ENCODE measurements at places on chromosomes 5 and 9.

- no peak for DNase-seq
These were observed 2.0 kb upstream of the NINJ1 start for GRCh38 chr9:93136011-93136440.

DNA sequence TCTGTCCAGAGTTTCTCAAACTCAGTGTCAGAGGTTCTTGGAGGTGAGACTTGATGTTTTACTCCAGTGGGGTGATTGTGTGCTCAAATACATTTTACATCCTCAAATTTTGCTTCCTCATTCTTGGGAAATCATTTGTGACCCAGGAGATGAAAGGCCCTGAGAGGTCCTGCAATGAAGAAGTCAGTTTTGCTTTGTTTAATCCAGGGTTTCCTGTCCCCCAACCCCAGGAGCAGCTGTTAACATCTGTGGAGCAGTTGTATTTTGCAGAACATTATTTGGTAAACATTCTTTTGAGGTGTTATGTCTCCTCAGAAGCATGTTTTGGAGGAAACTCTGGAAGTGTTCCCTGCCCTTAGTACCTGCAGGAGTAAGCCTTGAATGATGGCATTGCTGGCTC lies 59.8 kb downstream of the DAB2IP start:
- no peak for DNase-seq

DNA sequence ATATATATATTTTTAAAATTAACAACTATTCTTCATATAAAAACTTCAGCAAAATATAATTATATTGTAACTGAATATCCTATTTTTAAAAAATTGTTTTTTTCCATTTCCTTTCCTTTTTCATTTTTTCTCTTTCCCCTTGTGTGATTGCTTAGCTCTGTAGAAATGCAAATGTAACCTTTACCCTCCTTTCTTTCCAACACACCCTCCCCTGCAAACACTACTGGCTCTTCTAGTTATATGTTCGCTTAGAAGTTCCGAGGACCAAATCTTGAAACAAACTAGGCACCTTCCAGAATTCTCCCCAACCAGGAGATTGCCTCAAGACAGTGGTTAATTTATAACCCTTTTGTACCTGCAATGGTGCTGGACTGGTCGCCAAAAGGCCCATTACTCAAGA lies 1980.0 kb upstream of the CDH6 start:
- DNase-seq, result no peak

GRCh38 chr5:87756951-87757350 lies 344.2 kb upstream of the CCNH start:
- DNase-seq, result no peak

DNA sequence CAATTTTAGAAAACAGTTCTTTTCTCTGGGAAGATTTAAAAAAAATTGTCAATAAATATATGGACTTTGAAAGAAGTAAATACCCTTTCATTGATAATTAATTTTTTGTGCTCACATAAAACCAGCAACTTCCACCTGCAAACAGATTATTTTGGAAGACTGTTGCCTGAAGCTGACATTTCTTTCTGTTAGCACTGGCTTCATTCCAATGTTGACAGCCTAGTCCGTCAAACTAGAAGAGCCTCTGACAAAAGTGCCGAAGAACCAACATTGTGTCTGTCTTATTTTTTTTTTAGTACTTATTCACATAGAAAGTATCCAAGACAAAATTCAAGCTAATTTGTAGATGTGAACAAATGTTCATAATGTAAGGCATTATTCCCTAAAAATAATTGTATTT lies 108.6 kb upstream of the TMEM161B start:
- no peak for DNase-seq

- no peak for DNase-seq
These were observed 128.8 kb downstream of the NR2F1-AS1 start for GRCh38 chr5:93452255-93452654.

GRCh38 chr5:147733075-147733474 lies 49.5 kb downstream of the JAKMIP2 start:
- no peak for DNase-seq

DNA sequence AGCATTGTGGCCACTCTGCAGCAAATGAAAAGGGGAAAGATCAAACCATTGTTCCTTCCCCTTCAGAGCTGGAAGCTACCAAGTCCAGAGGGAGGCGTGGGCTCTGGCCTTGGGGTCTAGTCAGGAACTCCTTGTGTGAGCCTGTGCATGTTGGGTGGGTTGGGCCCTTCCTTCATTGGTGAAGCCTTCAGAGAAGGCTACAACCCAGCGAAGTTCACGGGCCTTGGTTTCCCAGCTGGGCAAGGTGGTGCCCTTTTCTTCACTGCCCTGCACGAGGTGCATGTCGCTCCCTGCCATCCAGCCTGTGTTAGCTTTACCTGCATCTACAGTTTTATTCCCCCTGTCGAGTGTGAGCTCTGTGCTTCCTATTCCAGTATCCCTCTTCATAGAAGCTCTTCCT lies 84.7 kb downstream of the ZNF618 start:
- no peak for DNase-seq

DNA sequence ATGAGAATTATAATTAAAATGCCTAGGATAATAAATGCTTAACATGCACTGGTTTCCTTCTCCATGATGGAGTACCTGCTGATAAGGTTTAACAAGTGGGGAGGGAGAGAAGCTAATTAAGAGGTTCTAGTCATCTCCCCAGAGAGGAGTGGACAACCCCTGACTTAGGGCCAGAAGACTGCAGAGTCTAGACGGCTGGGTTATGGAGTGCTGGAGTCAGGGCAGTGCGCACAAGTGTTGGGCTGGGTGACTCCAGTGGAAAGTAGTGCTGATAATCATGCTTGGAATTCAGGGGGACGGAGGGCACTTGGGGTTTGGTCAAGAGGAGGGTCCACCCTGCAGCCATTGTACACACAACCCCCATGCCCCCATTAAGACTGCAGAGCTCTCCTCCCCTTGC lies 32.8 kb upstream of the TGFBI start:
- DNase-seq, result no peak

DNA sequence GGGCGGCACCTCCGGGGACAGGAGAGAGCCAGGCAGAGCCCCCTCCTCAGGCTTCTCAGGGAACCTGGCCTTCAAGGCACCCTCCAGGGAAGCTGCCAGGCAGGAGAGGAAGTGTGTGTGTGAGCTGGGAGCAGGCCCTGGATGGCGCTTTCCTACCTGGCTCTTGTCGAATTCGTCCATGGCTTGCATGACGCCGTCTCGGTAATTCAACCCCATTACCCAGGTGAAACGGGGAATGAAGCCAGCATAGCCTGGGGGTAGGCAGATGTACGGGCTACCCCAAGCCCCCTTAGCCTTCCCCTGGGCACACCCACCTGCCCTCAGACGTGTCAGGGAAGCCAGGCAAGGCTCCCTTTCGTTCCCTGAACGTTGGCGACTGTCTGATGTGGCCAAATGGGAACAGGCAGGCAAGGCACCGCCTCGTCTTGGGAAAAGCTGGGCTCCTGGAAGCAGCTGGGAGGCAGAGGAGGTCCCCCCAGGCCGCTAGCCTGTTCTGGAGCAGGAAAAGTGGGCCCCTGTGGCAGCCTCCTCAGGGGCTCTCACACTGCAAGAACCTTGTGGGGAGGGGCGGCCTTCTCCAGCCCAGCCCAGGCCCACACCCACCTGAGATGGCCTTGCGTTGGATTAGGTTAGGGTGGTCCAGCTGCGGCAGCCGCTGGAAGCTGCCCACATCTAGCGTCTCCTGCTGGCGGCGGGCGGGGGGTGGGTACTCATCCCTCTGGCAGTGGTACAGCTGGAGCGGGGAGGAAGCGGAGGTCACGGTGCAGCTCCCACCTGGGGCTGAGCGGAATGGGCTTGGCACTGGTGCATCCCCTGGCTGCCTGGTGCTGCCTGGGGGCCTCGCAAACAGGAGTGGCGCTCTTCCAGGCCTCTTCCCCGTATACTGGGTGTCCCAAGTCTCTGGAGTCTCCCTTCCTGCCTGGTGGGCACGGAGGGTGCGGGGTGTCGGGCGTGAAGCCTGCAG lies 3.7 kb downstream of the TUBB4B start:
- no peak for DNase-seq

GRCh38 chr5:62741761-62742160 lies 163.1 kb downstream of the LRRC70 start:
- no peak for DNase-seq

- no peak for DNase-seq
These were observed 8.1 kb downstream of the IDNK start for GRCh38 chr9:83630938-83631457.

GRCh38 chr5:16573401-16573800 lies 43.4 kb downstream of the RETREG1 start:
- DNase-seq, result no peak

GRCh38 chr9:2125906-2126305 lies 110.8 kb downstream of the SMARCA2 start:
- DNase-seq, result no peak

DNA sequence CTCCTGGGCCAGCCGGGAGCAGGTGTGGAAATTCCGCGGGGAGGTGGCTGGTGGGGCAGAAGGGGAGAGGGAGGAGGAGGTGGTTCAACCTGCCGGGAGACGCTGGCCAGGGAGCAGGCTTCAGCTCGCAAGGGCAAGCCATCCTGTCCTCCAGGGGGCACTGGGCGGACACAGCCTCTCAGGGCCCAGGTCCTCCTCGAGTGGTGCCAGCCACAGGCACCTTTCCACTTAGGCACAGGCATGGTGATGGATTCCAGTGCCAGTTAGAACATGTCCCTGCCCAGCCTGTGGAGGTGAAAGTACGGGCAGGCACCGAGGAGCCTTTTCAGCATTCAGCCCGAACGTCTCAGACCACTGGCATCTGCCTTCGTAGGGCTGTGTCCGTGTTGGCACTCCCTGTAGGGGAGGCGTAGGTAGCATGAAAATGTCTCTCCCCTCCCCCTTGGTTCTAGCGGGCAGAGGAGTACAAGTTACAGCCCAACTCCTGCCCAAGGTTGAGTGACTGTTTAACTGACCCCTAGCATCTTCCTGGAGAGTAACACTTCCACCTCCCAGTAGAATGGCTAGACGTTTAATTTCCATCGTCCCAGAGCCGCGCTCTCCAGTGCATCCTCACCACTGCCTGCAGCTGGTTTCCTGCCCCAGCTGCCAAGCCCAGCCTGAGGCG lies 48.9 kb downstream of the DAB2IP start:
- DNase-seq, result no peak

GRCh38 chr5:149656576-149657182 lies 73.4 kb upstream of the PPARGC1B start:
- peak; percentile 50 for DNase-seq

DNA sequence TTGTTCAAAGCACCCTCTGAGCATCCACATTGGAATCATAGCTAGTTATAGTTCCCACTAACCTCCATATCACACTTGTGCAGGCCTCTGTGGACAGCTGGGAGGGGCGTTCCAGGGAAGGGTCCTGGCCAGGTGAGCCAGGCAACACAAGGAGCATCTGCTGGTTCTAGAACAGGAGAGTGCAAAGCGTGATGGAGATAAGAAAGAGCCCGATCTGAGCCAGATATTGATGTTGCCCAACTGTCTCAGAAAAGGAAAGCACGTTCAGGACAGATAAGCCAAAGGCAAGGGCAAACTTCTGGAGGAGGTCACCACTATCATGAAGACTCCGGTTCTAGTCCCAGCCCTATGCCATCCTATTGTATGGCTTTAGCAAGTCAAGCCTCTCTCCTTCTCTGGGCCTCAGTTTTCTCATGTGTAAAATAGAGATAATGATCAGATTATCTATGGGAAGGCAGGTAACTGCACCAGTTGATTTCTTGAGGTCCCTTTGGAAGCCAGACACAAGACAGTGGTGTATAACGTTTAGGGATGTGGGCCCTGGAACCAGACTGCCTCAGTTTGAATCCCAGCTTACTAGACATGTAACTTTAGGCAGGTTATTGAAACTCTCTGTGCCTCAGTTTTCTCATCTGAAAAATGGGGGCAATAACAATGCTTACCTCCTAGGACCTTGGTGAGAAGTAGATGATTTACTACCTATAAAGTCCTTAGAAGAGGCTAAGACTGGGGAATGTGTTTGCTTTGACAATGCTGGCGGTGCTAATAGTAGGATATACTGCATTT lies 19.8 kb downstream of the GABBR2 start:
- DNase-seq, result no peak

GRCh38 chr9:97918611-97919010 lies 3.7 kb downstream of the TRMO start:
- DNase-seq, result no peak

- no peak for DNase-seq
These were observed 47.5 kb downstream of the SLC22A5 start for GRCh38 chr5:132417010-132417439.

DNA sequence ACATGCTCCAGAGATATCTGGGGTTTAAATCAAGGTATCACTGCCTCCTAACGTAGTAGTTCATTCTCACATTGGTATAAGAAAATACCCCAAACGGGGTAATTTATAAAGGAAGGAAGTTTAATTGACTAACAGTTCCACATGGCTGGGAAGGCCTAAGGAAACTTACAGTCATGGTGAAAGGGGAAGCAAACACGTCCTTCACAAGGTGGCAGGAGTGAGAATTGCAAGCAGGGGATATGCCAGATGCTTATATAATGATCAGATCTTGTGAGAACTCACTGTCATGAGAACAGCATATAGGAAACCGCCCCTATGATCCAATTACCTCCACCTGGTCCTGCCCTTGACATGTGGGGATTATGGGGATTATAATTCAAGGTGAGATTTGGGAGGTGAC lies 1280.2 kb upstream of the C9orf72 start:
- no peak for DNase-seq

DNA sequence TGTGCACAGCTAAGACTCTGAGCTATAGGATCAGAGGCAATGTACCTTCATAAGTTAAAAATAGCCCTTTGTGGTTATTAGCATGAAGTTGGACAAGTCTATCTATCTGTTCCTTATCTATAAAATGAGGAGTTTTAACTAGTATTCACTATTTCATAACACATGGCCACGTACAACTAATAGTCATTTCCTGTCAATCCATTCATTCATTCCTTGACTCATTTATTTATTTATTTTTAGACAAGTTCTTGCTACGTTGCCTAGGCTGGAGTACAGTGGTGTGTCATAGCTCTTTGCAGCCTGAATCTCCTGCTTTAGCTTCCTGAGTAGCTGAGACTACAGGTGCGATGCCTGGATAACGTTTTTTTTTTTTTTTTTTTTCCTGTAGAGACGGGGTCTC lies 92.1 kb downstream of the NR3C1 start:
- no peak for DNase-seq

DNA sequence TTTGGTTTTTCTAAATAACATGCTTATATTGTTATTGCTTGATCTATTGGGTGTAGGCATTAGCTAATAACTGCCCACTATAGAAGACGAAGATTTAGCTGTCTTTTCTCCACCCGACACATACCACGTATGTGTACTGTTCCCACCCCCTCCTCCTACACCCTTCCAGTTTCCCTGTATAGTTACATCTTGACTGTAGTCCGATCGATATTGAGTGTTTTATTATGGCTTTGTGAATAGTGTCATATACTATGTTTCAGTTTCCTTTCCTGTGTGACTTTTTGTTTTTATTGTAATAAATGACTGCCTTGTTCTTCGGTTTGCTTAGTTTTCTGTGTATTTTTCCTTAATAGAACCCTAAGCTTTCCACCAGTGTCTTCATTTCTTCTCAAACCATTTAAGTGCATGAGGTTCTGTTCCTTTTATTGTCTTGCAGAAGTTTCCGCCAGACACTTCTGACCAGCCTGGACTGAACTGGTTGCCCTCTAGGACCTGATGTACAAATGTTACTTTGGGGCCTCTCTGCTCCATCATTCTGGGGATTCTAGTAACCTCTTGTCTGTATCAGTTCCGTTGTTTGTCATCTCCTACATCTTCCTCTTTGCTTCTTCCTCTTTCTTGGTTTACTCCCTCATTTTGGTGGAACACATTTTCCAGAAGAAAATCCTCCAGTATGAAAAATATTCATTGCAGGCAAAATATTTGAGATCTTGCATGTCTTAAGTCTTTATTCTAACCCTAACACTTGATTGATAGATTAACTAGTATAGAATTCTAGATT lies 61.8 kb downstream of the PRKACG start:
- DNase-seq, result no peak

All from NCI-H187 treated with DMSO at 0.1 percent for 48 hours (cell line).